AG08395 (cell line): ENCODE measurements at places on chromosomes 16 and 17.

- no peak for DNase-seq
These were observed 791 bp downstream of the DNAI2 start for GRCh38 chr17:74274709-74275340.

- no peak for DNase-seq
These were observed 20.9 kb upstream of the CALB2 start for GRCh38 chr16:71337631-71338030.

GRCh38 chr17:55726440-55726839 lies 3.8 kb upstream of the TMEM100 start:
- peak; percentile 93 for DNase-seq

DNA sequence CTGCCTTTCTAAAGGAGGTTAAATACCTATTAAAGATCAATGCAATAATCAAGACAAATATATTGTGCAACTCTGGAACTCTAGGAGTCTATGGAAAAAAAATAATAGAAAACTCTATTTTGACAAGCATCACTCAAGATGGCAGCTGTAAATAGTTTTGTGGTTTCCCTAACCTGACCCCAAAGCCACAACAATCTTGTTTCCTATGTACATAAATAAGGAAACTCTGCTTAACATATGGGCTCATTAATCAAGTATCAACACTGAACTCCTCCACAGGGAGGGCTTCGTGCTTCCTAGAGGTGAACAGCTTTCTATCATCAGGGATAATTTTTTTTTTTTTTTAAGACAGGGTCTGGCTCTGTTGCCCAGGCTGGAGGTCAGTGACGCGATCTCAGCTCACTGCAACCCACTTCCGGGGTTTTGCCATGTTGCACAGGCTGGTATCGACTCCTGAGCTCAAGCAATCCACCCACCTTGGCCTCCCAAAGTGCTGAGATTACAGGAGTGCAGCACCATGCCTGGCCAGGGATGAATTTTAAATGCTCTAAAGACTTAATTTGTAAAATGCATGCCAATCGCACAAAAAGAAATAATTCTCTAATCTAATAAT lies 42.5 kb downstream of the ARHGAP17 start:
- no peak for DNase-seq

- no peak for DNase-seq
These were observed 18.7 kb upstream of the NSMCE1 start for GRCh38 chr16:27287051-27287811.

DNA sequence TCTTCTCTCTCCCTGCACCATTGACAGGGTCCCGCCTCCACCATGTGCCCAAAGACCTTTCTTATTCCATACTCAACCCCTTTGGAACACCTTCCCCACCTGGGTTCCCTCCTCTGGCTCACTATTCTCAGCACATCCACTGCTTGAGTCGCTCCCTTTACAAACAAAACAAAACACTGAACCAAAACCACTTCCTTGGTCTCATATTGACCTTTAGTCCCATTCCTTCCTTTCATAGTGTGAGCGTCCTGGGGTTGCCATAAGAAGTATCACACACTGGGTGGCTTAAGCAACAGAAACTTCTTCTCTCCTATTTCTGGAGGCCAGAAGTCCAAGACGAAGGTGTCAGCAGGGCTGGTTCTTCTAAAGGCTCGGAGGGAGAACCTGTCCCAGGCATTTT lies 6.1 kb upstream of the TNRC6C start:
- no peak for DNase-seq

DNA sequence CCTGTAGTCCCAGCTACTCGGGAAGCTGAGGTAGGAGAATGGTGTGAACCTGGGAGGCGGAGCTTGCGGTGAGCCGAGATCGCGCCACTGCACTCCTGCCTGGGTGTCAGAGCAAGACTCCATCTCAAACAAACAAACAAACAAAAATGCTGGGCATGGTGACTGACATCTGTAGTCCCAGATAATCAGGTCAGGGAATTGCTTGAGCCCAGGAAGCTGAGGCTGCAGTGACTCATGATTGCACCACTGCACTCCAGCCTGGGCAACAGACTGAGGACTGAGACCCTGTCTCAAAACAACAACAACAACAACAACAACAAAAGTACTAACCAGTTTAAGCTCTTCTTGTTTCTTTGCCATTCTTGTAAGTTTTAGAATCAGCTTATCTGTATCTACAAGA lies 383.0 kb upstream of the PMFBP1 start:
- no peak for DNase-seq

GRCh38 chr16:50774405-50774804 lies 32.5 kb downstream of the CYLD start:
- DNase-seq: no peak

- DNase-seq: no peak
These were observed 398.7 kb downstream of the SNX29 start for GRCh38 chr16:12375046-12375740.

DNA sequence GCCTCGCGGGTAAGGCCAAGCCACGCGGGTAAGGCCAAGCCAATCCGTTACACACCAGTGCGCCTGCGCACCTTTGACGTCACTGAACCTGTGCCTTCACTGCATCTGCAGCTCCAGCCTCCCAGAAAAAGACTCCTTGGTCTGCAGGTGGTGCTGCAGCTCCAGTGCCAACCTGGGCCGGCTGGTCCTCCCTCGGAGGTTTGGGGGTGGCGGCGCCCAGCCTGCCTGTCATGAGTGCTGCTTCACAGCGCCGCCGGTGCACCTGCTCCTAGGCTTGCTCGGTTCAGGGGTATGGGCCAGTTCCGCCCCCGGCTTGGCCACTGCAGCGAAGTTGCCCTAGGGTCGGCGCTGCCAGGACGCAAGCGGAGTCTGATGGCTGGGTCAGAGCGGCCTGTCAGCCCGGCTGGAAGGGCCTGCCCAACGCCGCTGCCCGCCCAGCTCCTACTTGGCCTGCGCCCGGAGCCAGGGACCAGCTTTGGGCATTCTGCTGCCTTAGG lies 146.6 kb downstream of the USP22 start:
- DNase-seq: no peak

DNA sequence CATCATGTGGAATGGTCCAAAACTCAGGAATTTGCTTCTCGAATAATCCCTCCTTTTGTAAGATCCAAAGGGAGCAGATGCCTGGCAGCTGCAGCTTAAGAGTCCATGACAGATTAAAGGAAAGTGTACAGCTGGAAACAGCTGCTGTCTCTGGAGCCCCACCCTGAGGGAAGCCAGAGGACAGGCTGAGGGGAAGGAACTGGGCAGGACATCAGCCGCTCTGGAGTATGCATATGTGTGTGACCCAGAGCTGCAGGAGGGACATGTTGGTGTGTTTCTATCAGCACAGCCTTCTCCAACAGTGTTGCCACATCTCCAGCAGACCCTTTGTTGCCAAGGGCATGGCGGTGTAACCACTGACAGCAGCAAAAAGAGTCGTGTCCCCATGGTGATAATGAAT lies 46.2 kb downstream of the CYB561 start:
- peak; percentile 56 for DNase-seq

DNA sequence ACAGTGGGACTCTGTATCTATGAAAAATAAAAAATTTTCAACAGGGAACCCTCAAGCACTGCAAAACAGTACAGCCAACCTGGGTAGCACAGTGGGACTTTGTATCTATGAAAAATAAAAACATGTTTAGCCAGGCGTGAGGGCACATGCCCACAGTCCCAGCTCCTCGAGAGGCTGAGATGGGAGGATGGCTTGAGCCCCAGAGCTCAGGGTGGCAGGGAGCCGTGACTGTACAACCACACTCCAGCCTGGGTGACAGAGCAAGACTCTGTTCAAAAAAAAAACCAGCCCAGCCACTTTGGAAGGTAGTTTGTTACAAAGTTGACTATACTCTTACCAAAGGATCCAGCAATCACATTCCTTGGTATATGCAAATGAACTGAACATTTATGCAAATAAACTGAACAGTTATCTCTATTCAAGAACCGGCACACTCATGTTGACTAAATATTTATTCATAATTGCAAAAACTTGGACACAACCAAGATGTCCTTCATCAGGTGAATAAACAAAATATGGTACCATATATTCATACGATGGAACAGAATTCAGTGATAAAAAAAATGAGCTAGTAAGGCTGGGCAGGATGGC lies 5.2 kb downstream of the RPH3AL start:
- DNase-seq: no peak
